Hippocampal formation (tissue), 2 donors: ENCODE measurements at places on chromosomes 12 and 14.

- peak; percentile 33 for DNase-seq
Observed at GRCh38 chr12:4858386-4858785, 51.3 kb upstream of the KCNA1 start.

DNA sequence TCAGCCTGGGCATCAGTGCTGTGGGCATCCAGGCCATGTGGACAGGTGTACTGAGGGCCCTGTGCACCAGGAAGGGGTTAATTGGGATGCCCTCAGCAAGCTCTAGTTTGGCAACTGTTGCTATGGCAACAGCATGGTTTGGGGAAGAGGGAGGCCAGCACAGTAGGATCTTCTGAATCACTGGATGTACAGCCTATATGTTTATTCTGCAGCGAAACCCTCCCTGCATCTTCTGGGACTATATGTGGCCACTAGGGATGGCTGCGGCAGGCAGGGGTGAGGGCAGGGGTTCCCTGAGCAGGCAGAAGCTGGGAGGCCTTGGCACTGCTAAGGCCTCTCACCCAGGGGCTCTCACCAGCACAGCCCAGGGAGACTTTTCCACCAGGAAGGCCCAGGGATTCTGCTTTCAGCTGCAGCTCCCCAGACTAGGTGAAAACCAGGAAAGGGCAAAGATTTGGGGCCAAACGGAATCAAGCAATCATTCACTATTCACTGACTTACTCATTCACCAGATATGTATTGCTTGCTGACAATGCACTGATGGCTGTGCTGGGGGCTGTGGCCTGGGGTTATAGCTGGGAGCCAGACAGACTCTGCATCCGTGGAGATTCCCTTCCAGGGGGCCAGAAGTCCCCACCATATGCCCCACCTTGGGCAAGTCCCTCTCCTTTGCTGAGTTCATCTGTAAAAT, 42.8 kb downstream of the IRF2BPL start:
- no peak for DNase-seq

GRCh38 chr12:84756961-84757360, 155.6 kb downstream of the SLC6A15 start:
- DNase-seq, result no peak

DNA sequence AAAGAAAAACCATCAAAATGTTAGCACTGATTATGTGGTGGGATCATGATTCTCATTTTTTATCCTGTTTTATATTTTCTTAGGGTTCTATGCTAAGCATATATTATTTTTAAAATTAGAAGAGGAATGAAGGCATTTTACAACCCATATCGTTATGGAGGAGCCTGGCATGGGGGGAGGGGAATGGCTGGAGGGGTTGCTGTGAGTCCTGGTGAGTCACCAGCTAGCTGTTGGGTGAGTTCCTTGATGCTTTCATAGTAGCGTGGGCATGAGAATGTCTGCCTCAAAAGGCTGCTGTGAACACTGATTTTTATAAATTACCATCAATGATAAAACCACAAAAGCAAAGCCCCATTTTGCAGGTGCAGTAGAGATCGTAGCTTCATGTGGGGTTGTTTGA, 46.9 kb downstream of the C14orf132 start:
- DNase-seq, result no peak

DNA sequence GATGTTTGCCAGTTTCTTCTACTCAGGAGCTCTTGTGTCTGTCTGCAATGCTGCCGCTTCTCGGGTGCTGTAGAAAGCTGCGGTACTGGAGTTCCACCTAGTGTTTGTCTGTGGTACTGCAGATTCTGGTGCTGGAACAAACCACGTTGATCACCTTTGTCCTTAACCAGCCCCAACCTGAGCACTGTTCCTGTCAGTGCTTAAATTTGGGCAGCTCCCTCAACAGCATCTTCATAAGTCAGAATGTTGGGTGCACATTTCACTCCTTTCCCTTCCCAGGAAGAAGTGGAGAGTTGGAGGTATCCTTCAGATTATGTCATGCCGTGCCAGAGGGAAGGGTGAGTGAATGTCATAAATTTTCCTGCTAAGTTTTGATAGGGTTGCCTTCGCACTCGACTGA, 48.7 kb upstream of the LALBA start:
- DNase-seq, result peak; percentile 52

GRCh38 chr12:4151362-4152121, 122.0 kb upstream of the CCND2 start:
- no peak for DNase-seq

GRCh38 chr12:116459011-116459875, 99.9 kb upstream of the MAP1LC3B2 start:
- DNase-seq, result no peak

DNA sequence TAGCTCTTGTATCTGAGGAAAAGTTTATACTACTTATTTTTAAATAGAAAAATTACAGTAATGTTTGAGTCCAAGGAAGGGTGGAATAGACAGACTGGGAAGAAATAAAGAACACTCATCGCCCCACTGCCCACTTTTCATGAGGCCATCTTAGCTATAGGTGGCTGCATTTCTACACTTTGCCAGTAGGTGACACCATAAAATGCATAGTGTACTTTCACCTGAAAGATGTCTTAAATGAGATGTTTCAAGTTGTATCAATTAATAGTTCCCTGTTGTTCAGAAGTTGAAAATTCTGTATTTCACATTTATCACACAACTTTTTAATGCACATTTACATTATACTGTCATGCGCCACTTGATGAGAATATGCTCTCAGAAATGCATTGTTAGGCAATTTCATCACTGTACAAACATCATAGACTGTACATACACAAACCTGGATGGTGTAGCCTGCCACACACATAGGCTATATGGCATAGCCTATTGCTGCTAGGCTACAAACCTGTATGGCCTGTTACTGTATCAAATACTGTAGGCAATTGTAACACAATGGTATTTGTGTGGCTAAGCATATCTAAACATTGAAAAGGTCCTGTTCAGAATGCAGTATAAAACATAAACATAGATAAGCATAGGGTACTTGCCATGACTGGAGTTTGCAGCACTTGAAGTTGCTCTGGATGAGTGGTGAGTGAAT, 27.6 kb downstream of the PMCH start:
- DNase-seq, result no peak

DNA sequence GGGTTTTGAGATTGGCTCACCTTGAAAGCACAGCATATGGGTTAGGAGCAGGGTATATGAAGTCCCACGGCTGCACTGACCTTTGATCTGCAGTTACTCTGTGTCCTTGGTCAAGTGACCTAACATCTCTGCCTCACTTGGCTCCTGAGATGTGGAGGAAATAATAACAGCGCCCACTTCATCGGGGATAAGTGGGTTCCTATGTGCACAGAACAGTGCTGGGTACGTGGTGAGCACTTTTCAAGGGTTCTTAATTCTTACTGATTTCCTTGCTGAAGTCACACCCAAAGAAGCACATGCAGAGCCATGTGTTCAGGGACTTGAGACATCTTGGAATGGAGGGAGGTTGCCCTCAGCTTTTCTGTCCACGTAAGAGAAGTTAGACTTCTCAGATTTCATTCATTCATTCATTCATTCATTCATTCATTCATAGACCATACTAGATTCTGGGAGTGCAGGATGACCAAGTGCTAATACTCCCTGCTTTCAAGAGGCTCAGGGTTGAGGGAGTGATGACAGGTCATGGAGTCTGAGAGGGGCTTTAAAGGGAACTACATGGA, 39.4 kb downstream of the ADGRD1 start:
- no peak for DNase-seq

GRCh38 chr12:85296362-85296761, 16.3 kb downstream of the ALX1 start:
- no peak for DNase-seq

DNA sequence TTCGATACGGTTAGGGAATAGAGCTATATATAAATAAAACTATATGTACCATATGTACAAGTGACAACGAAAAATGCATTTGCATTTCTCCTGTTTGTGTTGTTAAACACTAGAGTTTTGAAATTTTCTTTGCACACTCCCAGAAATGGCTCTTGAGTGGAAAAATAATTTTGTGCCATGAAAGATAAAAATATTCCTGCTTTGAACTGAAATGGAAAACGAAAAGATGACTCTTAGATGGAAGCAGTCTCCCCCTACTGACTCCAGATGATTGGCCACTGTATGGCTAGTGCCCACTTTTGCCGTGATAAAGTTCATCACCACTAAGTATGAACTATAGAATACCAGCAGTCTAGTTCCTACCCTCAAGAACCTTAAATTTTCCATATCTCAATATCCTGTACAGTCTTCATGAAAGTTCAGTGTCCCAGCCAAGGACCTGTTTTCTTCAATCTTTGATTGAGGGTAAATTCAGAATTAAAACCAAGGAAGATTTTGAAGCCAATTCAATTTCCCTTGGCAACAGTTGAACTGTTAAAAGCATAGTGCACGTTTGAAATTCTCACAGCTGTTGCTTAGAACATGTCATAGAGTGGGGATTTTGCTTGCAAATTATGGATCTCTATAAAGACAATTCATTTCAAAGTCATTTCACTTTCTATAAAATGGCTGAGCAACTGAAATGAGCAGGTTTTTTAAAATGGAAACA, 1.6 kb upstream of the PPP2R5E start:
- DNase-seq, result peak; percentile 36

DNA sequence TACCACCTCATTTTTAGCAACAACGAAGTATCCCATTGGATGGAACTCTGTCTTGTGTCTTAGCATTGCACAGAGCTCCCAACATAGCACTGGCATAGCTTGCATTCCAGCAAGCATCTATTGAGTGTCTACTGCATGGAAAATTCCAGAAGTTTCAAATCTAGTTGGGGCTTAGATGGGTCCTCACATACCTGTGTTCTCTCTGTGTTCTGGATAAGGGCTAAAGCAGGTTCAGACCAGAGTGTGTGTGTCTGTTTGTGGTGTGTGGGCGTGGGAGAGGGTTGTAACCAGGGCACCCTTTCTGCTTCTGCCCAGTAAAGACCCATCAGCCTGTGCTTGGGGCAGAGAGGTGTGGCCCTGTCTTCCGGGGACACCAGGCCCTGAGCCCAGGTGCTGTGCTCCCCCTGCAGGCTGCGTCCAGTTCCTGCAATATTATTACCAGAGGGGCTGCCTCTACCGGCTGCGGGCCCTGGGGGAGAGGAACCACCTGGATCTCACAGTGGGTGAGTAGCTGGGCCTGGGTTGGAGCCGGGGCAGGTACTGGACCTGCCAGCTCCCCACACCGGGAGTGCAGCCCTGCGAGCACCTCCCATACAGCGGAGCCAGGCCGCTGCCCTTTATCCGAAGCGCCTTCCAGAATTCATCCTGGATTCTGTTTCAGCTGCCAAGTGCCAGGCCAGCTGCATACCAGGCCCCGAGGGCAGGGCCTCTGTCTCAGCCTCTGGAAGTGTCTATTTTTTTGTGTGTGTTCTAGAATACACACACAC, 20.3 kb downstream of the RHOF start:
- DNase-seq, result peak; percentile 30

DNA sequence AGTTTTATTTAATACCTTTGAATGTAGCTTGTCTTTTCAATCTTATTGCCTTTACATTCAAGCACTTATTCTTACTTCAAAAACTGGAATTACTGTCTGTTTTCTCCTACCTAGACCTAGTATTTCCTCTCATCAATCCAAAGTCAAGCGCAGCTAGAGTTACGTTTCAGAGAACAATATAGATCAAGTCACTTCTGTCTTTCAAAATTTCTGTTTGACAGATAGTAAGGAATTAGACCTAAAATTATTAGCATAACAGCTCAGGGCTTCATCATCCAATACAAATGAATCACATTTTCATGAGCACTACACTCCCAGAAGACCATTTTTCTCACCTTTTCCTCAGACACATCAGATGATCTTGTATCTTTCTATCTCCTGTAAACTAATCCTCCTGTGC, 170.6 kb downstream of the CCDC59 start:
- DNase-seq, result no peak

GRCh38 chr12:58321414-58321813, 380.0 kb downstream of the ATP23 start:
- no peak for DNase-seq
